ENCODE measurements at places on chromosomes 12 and 14. TPM values are rescaled to one million over a fixed set of nuclear protein-coding genes. Genes with fewer than 3 reads are reported as not detected.

FIGNL2 gene
- 0.16 TPM for total RNA-seq

BCL7A gene
- 2.3 TPM for total RNA-seq

PLEKHD1 gene
- not detected for total RNA-seq

SFSWAP gene
- 20.8 TPM for total RNA-seq

HOXC10 gene
- 0.64 TPM for total RNA-seq

LPAR5 gene
- 18.9 TPM for total RNA-seq

OR4E2 gene
- total RNA-seq = not detected

TMEM263 gene
- total RNA-seq = 4.3 TPM

AACS gene
- 51.8 TPM for total RNA-seq

VCPKMT gene
- total RNA-seq = 5.3 TPM

MORN3 gene
- 0.08 TPM for total RNA-seq

DNAJC22 gene
- total RNA-seq = 0.16 TPM

EML5 gene
- total RNA-seq = 1.4 TPM

EIF2S3B gene
- total RNA-seq = 1.4 TPM

KRT79 gene
- 0.32 TPM for total RNA-seq

ANKRD33 gene
- total RNA-seq = not detected

GSG1 gene
- not detected for total RNA-seq

ZC2HC1C gene
- 1.1 TPM for total RNA-seq

TMEM132C gene
- total RNA-seq = 0.16 TPM

ATF7IP gene
- 55.0 TPM for total RNA-seq

RTL1 gene
- total RNA-seq = not detected

EGLN3 gene
- total RNA-seq = 33.8 TPM

SSPN gene
- 1.4 TPM for total RNA-seq

SRRM4 gene
- total RNA-seq = not detected

PTPRO gene
- total RNA-seq = 0.08 TPM

TNS2 gene
- 10.6 TPM for total RNA-seq

PHETA1 gene
- 9.2 TPM for total RNA-seq

IL31 gene
- not detected for total RNA-seq
